ENCODE measurements at places on chromosomes 3 and 15.

- no peak for DNase-seq
These were observed 30.7 kb upstream of the IP6K2 start for GRCh38 chr3:48747706-48748105.

DNA sequence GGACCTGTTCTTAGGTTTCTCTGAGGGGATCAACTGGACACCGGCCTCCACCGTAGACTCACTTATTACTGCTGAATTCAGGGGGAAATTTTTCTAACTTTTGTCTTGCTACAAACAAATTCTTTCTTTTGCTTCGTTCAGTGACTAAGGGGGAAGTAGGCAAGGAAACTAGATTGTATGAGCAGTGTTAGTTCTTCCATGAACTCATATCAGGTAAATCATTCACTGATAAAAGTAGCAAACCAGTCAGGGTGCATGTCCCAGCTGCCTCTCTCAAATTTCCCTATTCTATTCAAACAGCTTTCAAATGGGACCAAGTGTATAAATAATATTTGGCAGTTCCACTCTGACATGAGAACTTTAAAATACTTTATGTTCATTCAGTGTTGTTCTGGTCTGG, 7.3 kb upstream of the CCDC13 start:
- DNase-seq: no peak

- no peak for DNase-seq
These were observed 285.1 kb upstream of the MANF start for GRCh38 chr3:51099794-51100535.

DNA sequence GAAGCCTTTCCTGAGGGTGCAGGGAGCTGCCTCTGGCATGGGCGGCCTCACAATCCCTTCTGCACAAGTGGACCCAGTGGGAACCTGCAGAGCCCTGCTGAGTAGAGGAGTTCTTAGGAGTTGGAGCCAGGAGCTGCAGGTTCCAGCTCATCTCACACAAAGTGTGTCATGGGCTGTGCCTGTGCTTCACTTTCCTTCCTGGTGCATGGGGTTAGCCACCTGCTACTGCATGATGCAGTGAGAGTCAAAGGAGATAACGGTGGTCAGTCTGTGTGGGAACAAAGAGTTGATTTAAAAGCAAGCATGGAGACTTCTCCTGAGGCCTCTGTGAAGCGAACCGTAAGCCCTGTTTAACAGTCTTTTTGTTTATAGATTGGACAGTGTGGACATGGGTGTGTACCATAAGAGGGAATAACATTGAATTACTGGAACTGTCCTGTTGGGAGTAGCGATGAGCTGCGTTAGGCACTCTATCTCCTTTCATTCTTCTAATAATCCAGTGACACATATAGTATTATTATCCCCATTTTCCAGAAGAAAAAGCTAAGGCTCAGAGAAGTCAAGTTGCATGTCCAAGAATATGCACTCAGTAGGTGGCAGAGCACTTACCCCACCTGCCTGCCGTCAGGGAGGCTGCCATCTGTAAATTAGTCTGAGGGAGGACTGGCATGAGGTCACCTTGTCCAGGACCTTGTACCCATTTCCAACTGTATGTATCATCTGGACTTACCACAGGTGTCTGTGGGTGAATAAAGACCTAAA, 68.7 kb upstream of the PRR23C start:
- no peak for DNase-seq

DNA sequence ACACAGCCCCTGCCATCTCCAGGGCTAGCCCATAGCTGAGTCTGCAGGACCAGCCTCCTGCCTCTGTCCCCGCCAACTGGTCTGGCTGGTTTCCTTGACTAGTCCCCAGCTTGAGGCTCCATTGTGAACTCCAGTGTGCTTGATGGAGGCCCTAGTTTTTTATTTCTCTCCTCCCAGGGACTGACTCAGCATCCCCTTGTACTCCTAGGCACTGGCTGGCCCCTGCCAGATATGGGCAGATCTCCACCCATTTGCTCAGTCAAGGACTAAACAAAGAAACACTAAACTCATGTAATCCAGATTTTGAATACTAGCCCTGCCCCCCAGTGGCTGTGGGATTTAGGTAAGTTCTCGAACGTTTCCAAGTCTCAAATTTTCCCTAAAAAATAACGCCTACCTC, 415.4 kb upstream of the RORA start:
- DNase-seq: no peak

DNA sequence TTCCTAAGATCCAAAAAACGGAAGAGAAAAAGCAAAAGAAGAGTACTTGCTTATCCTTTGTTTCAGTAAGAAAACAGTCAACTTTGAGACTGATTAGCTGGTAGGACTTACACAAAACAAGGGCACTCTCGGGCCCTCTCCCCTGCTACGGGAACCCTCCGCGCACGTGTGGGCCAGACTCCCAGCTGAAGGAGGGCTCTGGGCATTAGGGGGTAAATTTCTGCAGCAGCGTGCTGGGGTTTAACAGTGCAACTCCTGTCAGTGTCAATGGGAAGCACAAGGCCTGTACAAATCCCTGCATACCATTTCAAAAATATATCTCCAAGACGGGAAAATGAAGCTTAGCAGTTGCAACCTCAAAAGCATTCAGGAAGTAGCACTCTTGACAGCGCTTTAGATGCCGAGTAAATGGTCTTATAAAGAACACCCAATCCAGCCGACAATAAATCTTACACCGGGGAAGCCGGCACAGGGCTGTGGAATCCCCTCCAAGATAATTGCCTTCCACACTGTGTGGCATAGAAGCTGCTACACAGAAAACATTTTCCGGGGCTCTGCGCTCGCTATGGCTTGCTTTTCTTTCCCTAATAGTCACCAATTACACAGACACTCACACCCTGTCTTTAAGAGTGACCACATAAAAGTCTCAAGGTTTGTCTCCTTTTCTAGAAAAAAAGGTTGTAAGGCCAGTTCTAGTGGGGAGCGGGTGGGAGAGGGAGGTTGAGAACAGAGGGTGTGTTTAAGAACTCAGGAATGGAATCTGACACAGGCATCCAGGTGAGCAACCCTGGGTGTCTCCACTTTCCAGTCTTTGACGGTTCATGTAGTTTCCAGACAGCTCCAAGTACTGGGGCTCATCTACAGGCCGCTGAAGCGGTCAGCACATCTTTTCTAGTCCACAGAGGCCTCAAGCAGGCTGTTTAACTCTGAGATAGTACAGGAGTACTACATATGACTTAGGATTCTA, 512.7 kb downstream of the FOXP1 start:
- no peak for DNase-seq

- DNase-seq: no peak
These were observed 486.8 kb downstream of the MAGI1 start for GRCh38 chr3:65551945-65552344.

GRCh38 chr3:155664925-155665695, 79.8 kb downstream of the PLCH1 start:
- no peak for DNase-seq

DNA sequence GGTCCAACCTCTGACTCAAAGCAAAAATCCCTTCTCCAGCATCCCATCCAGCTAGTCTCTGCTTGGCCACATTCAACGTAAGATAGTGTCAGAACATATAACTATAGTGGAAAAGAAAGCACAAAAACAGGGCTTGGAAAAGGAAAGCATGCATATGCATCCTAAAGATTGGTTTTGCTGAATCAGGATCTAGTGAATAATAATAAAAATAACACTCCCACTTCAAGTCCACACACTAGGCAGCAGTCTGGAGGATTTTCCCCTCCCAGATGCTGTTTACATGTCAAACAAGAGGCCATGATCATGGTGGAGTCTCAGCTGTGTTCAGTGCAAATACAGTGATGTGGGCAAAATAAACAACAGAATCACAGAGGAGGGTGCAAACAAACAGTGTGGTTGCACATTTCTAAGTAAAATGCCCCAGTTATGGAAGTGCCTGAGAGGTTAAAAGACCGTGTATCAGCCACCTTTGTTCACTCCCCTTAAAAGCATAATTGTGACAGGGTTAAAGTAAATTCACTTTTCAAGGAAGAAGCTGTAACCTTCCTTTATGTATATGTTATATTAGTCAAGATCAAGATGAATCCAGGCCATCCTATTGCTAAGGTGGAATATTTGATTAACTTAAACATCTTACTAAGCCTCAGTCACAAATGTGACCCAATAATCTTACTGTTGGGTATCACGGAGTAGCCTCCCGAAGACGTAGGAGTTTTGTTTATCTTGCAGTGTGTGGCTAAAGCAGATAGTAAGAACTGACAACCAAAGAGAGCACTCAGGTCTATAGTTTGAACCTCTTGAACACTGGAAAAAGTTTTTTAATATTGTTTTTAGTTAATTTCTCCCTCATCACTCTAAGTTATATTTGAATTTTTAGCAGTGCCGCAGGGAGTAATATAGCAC, 424.5 kb downstream of the SOX2 start:
- no peak for DNase-seq

DNA sequence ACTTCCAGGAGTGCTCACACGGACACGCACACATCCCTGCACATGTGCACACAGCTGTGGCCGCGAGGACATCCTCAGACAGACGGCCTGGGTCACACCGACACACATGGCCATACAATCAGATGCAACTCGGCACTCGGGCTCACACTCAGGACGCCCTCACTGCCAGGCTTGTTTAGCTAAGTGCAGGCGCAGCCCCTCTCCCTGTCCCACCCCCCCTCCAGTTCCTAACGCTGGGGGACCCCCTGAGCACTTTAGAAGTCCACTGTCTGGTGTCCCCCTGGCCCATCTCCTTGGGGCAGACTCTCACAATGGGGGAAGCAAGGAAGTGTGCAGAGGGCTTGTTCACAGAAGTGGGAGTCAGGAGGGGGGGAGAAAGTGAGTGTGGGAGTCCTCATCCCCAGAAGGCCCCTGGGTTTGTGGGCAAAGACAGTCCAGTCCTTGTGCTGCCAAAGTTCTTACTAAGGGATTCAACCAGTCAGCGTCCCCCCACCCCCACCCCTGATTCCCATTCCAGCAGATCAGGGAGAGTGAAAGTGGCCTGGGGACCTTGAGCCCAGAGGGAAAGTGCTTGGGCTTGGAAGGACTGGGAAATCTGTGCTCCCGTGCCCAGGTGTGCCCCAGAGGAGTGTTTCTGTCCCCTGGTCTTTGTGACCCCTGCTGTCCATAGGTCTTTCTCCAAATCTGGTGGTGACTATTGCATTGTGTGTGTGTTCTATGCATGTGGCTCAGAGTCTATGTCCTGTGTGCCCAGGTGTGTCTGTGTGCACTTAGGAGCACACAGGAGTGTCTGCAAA, 767 bp upstream of the GATA2 start:
- DNase-seq: no peak

GRCh38 chr3:154583086-154583634, 153.2 kb upstream of the GPR149 start:
- DNase-seq: no peak

DNA sequence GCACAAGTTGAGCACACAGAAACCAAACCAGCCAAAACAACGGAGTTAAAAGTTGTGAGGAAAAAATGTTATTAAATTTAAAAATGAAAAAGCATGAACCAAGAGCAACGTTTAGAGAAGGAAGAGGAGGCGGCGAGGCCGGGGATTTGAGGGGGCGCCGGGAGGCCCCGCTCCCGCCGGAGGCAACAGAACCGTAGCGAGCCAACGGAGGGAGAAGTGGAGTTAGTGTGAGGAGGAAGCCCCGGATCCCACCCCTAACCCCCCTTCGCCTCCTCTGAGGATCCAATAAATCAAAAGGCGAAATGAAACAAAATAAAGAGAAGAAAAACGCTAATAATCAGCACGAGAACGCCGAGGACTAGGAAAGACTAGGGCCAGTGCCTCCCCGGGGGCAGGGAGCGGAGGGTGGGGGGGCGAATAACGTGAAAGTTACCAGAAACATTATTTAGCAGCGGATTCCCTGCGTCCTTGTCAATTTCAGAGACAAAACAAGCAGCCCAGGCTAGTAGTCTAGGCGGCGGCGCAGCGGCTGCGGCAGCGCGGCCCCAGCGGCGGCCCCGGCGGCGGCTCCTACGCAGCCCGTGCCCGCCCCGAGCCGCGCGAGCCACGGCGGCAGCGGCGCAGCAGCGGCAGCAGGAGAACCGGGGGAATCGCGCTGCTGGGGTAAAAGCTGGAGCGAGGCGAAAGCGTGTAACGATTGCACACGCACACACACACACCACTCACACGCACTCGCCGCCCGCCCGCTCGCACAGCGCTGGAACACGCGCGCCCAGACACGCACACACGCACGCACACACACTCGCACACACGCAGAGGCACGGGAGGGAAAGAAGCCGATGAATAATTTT, 1.7 kb downstream of the MEIS2 start:
- no peak for DNase-seq

DNA sequence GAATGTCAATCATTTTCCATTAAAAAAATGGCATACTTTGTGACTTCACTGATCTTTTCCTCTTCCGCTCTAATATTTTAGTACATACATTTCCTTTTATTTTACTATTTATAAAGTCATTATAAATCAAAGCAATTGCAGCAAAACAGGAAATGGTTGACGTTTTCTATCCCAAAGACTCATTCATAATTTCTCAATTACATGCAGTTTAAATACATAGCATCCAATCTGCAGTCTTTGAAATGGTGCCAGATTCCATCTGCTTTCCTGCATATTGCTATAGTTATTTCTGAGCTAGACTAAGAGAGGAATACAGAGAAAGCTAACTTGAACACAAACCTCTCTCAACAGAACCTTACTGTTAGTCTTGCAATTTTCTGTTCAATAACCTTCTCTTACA, 179.8 kb downstream of the ZPLD1 start:
- no peak for DNase-seq

- no peak for DNase-seq
These were observed 77.9 kb upstream of the NTRK3 start for GRCh38 chr15:88334436-88334835.

DNA sequence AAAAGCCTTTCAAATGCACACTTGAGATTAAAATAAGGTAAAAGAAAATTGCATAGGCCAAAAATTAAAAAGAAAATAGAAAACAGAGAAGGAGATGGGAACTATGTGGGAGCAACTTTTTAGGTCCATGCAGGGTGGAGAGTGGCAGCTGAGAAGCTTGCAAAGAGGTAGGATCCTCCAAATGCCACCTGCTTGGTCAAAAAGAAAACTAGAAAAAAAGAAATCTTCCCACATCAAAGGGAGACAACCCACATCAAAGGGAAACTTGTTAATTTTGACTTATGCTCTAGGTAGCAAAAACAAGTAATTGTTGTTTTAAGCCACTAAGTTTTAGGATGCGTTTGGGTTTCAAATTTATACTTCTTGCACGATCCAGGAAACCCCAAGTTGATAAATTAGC, 342.9 kb downstream of the IL20RB start:
- DNase-seq: no peak

- no peak for DNase-seq
These were observed 16.8 kb downstream of the C3orf20 start for GRCh38 chr3:14691719-14692118.

- DNase-seq: no peak
These were observed 62.0 kb downstream of the RPL22L1 start for GRCh38 chr3:170808041-170808440.

GRCh38 chr15:68789534-68790241, 31.0 kb downstream of the ANP32A start:
- DNase-seq: no peak

GRCh38 chr15:39407116-39407515, 173.8 kb upstream of the THBS1 start:
- no peak for DNase-seq

- DNase-seq: no peak
These were observed 148 bp downstream of the RBMS3 start for GRCh38 chr3:29281094-29281343.

- DNase-seq: no peak
These were observed 365.9 kb upstream of the PROK2 start for GRCh38 chr3:72150634-72151412.

- no peak for DNase-seq
These were observed 8.8 kb upstream of the AEN start for GRCh38 chr15:88612186-88612796.
